ENCODE measurements at places on chromosomes 7 and 10. TPM values are rescaled to one million over a fixed set of nuclear protein-coding genes. Genes with fewer than 3 reads are reported as not detected.

STK32C gene
- total RNA-seq: 15.7 TPM

HOGA1 gene
- not detected for total RNA-seq

GRCh38 chr7:36894190-36894589 is 169.9 kb upstream of the AOAH start:
- DNase-seq: no peak

DNA sequence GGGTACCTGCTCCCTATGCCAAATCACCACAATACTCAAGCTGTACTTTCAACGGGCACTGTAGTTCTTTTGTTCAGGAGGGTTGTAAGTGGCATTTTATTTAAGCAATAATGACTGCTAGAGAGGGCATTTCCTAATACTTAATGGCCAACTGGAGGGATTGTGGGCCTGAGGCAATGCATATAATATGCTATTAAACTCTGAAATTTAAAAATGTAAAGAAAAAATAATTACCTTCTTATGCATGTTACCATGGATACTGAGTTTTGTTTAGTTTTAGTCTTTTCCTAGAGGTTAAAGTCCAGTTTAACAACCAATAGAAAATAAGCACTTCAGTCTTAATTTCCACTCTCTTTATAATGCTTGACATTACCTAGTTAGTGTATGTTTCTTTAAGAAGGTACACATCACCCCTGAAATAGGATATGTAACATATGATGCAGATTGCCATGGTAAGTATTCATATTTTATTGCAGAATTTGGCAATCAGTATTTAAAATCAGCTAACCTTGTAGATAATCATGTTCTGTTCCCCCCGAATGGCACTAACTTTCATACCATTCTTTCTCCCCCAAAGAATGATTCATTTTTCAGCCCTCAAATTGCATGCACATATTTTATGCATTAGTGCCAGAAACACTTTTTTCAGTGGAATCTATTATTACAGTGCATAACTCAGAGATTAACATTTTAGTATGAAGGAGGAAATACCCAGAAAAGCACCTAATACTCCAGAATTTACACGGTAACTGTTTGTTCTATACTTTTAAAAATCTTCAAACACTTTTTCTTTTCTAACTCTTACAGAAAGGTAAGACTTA is 90.3 kb upstream of the ZNF438 start:
- DNase-seq: no peak
